MCF 10A (cell line): ENCODE measurements at places on chromosomes 16 and 17.
A peak's percentile ranks its signal among the peaks of the same experiment; 100 is the strongest.

DNA sequence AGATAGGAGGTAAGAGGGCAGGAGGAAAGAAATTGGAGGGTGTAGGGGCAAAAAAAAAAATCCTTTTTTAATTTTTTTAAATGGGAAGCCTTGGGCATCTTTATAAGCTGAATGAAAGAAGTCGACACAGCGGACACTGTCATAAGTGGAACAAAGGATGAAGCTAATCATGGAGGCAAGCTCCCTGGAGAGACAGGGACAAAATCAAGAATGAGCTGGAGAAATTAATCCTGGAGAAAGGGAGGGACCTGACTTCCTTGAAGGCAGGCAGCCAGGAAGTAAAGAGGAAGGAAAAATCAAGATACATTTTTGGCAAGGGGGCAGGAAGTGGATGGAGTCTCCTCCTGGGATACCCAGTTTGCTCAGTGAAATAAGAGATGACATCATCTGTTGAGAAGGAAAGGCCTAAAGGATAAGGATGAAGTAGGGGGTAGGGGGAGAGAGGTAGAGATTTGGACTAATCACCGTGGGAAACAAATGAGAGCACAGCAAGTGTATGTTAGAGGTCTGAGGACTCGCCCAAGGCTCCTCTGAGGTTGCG lies 179.3 kb downstream of the SLC39A11 start:
- no peak overlapping the region for H3K27ac ChIP-seq
- H3K4me1 ChIP-seq, result no peaks in the 10 kb centered on the region
- peaks cover 4% of the 10 kb centered on the region for H3K36me3 ChIP-seq
- DNase-seq, result no peak

- H3K4me3 ChIP-seq, result no peak overlapping the region
- H3K4me1 ChIP-seq, result peaks cover 10% of the 10 kb centered on the region
- no peak overlapping the region for H3K27ac ChIP-seq
- DNase-seq, result no peak
- no peaks in the 10 kb centered on the region for H3K36me3 ChIP-seq
These were observed 3.9 kb upstream of the MYO1D start for GRCh38 chr17:32880671-32881453.

DNA sequence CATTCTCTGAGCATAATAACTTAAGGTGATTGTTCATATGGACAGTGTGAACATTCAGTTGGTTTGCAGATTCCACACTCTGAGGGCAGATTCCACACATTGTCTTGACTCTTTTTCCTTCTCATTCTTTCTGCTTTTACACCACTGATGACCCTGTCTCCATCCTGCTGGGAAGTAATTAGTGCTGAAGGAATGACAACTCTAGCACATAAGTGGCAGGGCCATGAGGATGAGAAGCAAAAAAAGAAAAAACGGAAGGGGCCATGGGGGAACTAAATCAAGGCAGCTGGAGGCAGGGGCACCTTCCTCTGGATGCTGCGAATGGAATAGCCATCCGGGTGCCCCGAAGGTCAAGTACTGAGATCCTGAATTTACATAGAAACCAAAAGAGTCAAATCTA lies 944.0 kb downstream of the KCNJ2 start:
- H3K27me3 ChIP-seq, result no peaks in the 10 kb centered on the region
- no peaks in the 10 kb centered on the region for H3K36me3 ChIP-seq
- H3K27ac ChIP-seq, result no peak overlapping the region

DNA sequence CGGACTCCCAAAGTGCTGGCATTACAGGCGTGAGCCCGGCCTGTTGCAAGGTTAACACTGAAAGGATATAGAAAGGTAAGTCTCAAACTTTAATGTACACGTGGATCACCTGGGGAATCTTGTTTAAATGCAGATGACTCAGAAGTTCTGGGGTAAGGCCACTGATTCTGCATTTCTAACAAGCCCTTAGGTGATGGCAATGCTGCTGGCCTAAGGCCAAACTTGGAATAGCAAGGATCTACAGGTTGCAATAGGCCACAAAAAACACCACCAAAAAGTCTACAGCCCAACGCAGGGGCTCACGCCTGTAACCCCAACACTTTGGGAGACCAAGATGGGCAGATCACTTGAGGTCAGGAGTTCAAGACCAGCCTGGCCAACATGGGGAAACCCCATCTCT lies 4.2 kb downstream of the CMTM4 start:
- H3K27me3 ChIP-seq, result no peaks in the 10 kb centered on the region
- no peak overlapping the region for H3K4me3 ChIP-seq
- H3K4me1 ChIP-seq, result peaks cover 19% of the 10 kb centered on the region
- H3K36me3 ChIP-seq, result no peaks in the 10 kb centered on the region
- DNase-seq, result peak; percentile 94

- peak overlapping the region; percentile 91 for H3K4me3 ChIP-seq
- peaks cover 33% of the 10 kb centered on the region for H3K36me3 ChIP-seq
- peaks cover 47% of the 10 kb centered on the region for H3K4me1 ChIP-seq
- no peaks in the 10 kb centered on the region for H3K27me3 ChIP-seq
- no peak for DNase-seq
These were observed 2.4 kb downstream of the ZNF267 start for GRCh38 chr16:31875928-31876547.

GRCh38 chr17:50947782-50948543 lies 81.8 kb upstream of the TOB1 start:
- peak; percentile 39 for DNase-seq
- H3K36me3 ChIP-seq, result no peaks in the 10 kb centered on the region
- no peaks in the 10 kb centered on the region for H3K27me3 ChIP-seq

GRCh38 chr16:396605-397004 lies 394 bp upstream of the NME4 start:
- no peaks in the 10 kb centered on the region for H3K27me3 ChIP-seq
- peaks cover 15% of the 10 kb centered on the region for H3K36me3 ChIP-seq

GRCh38 chr17:56635641-56636040 lies 42.1 kb downstream of the NOG start:
- H3K27ac ChIP-seq, result no peak overlapping the region
- peaks cover 8% of the 10 kb centered on the region for H3K4me1 ChIP-seq
- no peaks in the 10 kb centered on the region for H3K36me3 ChIP-seq
- H3K4me3 ChIP-seq, result no peak overlapping the region

DNA sequence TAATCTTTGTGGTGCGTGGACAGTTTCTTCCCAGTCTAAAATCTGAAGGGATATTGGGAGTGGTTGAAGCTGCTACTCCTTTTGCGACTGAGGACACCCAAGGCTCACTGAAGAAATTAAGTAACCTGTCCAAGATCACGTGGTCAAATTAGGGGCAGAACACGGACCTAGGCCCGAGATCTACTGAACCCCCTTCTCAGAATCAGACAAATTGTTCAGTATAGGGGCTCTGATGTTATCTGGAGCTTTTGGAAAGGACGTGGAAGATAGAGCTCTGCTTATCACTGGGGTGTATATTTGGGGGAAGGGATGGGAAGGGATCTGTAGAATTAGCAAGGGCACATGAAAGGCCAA lies 857 bp downstream of the TANGO6 start:
- H3K27me3 ChIP-seq, result no peaks in the 10 kb centered on the region
- H3K4me3 ChIP-seq, result peak overlapping the region; percentile 82
- peaks cover 10% of the 10 kb centered on the region for H3K4me1 ChIP-seq
- H3K36me3 ChIP-seq, result no peaks in the 10 kb centered on the region

DNA sequence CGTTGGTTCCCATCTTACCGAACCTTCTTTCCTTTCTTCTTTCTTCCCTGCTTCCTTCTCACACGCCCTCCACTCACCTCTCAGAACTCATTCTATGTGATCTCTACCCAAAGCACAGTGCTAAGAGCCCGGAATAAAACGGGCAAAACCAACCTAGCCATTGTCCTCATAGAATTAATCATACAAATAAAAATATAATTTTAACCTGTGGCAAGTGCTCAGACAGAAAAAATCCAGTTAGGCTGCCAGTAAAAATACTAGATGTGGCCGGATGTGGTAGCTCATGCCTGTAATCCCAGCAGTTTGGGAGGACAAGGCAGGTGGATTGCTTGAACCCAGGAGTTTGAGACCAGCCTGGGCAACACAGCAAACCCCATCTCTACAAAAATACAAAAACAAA lies 27.0 kb downstream of the BMERB1 start:
- H3K36me3 ChIP-seq, result no peaks in the 10 kb centered on the region
- H3K27me3 ChIP-seq, result peaks cover 21% of the 10 kb centered on the region
- H3K27ac ChIP-seq, result no peak overlapping the region
- H3K4me1 ChIP-seq, result no peaks in the 10 kb centered on the region

GRCh38 chr17:75817571-75817970 lies 26.6 kb downstream of the UNC13D start:
- no peak overlapping the region for H3K27ac ChIP-seq
- DNase-seq, result no peak
- peaks cover 11% of the 10 kb centered on the region for H3K4me1 ChIP-seq
- H3K27me3 ChIP-seq, result no peaks in the 10 kb centered on the region

GRCh38 chr17:78826836-78827509 lies 13.6 kb downstream of the USP36 start:
- no peak overlapping the region for H3K27ac ChIP-seq
- no peaks in the 10 kb centered on the region for H3K27me3 ChIP-seq
- H3K36me3 ChIP-seq, result peaks cover 83% of the 10 kb centered on the region
- H3K4me3 ChIP-seq, result no peak overlapping the region

GRCh38 chr16:86396901-86397311 lies 113.4 kb upstream of the FOXF1 start:
- peaks cover 4% of the 10 kb centered on the region for H3K36me3 ChIP-seq
- no peak overlapping the region for H3K27ac ChIP-seq
- peaks cover 8% of the 10 kb centered on the region for H3K27me3 ChIP-seq
- DNase-seq, result peak; percentile 73
- peaks cover 7% of the 10 kb centered on the region for H3K4me1 ChIP-seq
- H3K4me3 ChIP-seq, result peak overlapping the region; percentile 6

GRCh38 chr17:80832266-80832676 lies 159.4 kb upstream of the CHMP6 start:
- no peak for DNase-seq
- H3K4me1 ChIP-seq, result peaks cover 21% of the 10 kb centered on the region
- H3K36me3 ChIP-seq, result peaks cover 11% of the 10 kb centered on the region
- peak overlapping the region; percentile 93 for H3K27ac ChIP-seq

GRCh38 chr17:67836205-67836987 lies 11.1 kb downstream of the BPTF start:
- H3K4me3 ChIP-seq, result no peak overlapping the region
- no peaks in the 10 kb centered on the region for H3K27me3 ChIP-seq
- no peak for DNase-seq
- H3K4me1 ChIP-seq, result peaks cover 34% of the 10 kb centered on the region
- peaks cover 10% of the 10 kb centered on the region for H3K36me3 ChIP-seq

DNA sequence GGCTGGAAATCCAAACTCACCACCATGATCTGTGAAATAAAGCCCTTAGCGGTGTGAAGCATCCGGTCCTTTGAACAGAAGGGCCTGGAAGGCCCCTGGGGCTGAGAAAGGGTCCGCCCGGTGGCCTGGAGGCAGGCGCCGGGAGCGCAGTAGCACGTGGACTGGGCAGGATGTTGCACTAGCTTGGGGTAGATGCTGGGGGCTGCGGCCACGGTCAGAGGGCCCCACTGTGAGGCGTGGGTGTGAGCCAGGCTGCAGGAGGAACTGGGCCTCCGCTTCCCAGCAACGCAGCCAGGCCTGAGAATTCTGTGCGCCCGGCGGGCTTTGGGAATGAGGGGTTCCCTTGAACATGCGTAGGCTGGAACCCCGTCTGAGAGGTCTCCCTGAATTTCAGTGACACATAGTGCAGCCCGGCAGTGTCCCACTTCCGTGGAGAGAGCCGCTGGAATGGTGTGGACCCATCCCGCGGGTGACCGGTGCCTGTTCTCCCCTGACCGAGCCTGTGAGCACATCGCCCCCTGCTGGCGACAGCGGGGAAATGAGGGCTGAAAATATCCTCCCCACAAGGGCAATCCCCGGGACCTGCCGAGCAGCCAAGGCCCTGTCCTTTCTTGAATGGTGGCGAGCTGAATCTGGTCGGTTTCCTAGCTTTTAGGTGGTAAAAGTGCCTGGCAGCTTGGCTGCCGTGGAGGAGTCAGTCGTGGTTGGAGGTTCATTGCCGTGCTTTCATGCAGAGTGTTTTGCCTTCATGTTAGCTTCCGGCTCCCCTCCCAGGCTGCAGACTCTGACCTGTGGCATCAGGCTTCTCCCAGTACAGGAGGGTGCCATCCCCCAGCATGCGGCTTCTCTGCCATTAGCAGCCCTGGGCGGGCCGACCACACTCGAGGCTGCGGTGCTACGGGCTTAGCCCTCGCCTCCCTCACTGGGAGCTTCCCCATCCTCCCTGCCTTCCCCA lies 43.8 kb downstream of the DNAJA2 start:
- no peaks in the 10 kb centered on the region for H3K4me1 ChIP-seq
- H3K36me3 ChIP-seq, result peaks cover 48% of the 10 kb centered on the region
- no peaks in the 10 kb centered on the region for H3K27me3 ChIP-seq
- H3K4me3 ChIP-seq, result no peak overlapping the region
- peak; percentile 57 for DNase-seq
- no peak overlapping the region for H3K27ac ChIP-seq

- H3K27ac ChIP-seq, result no peak overlapping the region
- no peaks in the 10 kb centered on the region for H3K4me1 ChIP-seq
- H3K27me3 ChIP-seq, result peaks cover 32% of the 10 kb centered on the region
- no peaks in the 10 kb centered on the region for H3K36me3 ChIP-seq
These were observed 89.1 kb downstream of the RGS9 start for GRCh38 chr17:65226227-65226626.

DNA sequence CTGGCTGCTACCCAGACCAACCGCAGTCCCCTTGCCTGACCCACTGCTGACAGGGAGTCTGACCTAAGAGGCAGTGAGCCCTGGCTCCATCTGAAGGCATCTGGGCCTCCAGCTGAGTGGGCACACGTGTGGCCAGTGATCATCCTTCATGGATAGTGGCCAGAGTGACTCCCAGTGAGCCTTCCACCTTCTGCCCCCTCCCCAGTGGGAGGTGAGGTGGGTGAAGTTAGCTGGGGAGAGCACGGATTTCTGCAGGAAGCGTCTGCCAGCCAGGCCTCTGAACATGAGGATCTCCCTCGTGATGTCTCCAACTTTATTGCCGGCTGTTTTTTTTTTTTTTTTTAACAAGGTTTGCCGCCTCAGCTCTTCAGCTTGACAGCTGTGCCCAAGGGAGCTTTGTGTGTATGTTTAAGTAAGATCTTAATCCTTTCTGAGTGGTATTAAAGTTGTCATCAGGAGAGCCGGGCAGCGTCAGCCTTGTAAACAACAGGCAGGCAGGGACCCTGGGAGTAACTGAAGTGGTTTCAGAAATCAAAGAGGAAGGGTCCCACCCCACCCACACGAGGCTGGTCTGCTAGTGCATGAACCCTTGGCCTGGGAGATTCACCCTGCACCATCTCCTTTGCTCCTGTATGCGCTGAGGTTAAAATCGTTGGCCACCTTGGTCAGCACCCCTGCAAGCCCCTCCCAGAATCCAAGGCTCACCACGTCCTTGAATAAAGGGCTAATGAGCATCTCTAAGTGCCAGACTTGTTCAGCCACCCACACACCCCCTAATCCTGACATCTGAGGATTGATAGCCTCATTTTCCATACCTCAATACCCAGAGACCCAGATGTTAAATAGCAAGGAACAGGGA lies 33.3 kb downstream of the RHBDL3 start:
- no peak overlapping the region for H3K27ac ChIP-seq
- no peaks in the 10 kb centered on the region for H3K4me1 ChIP-seq

DNA sequence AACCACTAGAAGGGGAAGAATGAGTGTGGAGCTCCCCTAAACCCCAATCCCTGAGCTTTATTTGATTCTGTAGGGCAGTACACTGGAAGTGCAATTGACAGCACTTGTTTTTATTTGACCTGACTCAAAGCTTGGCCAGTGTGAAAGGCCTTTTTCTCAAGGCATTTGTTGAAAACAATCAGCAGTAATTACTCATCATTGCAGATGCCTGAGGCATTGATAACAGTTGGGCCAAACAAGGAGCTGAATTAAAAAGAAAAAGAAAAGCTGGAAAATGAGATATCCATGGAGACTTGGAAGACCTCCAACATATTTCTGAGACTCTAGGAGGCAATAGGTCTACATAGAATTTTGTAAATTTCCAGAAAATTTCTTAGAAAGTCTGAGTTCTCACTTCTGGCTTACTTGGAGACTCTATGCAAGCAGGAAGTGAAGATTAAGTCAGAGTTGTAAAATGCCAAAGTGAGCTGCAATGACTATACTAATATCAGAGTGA lies 200.8 kb upstream of the KCNJ16 start:
- H3K4me1 ChIP-seq, result peaks cover 31% of the 10 kb centered on the region
- H3K36me3 ChIP-seq, result no peaks in the 10 kb centered on the region
- H3K27me3 ChIP-seq, result no peaks in the 10 kb centered on the region
- H3K27ac ChIP-seq, result no peak overlapping the region
